ENCODE measurements at places on chromosomes 4 and X. TPM values are rescaled to one million over a fixed set of nuclear protein-coding genes. Genes with fewer than 3 reads are reported as not detected.

DNA sequence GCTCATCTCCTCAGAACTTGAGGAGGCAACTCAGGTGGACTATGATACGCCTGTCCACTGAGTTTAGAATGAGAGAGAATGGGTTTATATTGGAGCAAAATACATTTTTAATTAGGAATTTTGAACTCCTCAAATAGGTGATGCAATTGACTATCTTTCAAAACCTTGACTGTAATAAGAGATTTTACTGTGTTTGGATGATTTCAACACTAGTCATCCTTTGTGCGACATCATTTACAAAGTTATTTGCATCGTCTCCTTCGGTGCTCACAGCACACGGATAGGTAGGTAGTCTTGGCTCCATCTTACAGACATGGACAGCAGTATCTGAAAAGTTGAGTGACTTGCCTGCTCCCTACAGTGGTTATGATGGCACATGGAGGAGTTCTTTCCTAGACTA, 67.0 kb downstream of the AASDH start:
- no peak overlapping the region for H3K4me3 ChIP-seq
- H3K4me1 ChIP-seq: no peaks in the 10 kb centered on the region
- H3K36me3 ChIP-seq: no peaks in the 10 kb centered on the region
- H3K27ac ChIP-seq: no peak overlapping the region

Gene TCEAL1
- 26.9 TPM for total RNA-seq

DNA sequence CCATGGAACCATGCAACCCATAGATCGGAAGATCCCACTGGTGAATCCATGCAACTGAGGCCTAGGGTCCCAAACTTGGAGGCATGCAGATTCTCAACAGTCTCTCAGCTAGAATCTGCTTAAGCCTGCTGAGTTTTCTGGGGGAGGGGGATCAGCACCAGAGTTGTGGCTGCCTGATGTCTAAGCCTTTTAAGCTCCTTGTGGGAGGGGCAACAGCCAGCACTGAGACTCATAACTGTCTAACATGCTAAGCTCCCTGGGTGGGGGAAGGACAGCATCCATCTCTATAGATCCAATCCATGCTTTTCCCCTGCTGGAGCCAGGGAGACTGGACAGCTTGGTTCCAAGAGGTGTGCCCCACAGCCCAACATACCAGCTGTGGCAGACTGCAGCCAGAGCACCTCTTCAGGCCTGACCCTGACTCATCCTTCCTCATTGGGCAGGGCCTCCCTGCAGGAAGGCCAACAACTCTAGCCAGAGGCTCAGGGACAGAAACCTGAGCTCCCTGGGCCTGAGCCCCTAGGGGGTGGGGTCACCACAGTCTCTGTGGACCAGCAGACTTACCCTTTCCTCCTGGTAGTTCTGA, 300.1 kb upstream of the SLC7A11 start:
- H3K4me1 ChIP-seq: no peaks in the 10 kb centered on the region
- no peaks in the 10 kb centered on the region for H3K36me3 ChIP-seq
- no peaks in the 10 kb centered on the region for H3K27me3 ChIP-seq
- H3K4me3 ChIP-seq: no peak overlapping the region
- no peak overlapping the region for H3K27ac ChIP-seq
- DNase-seq: no peak

Gene WFS1
- total RNA-seq: 88.8 TPM

DNA sequence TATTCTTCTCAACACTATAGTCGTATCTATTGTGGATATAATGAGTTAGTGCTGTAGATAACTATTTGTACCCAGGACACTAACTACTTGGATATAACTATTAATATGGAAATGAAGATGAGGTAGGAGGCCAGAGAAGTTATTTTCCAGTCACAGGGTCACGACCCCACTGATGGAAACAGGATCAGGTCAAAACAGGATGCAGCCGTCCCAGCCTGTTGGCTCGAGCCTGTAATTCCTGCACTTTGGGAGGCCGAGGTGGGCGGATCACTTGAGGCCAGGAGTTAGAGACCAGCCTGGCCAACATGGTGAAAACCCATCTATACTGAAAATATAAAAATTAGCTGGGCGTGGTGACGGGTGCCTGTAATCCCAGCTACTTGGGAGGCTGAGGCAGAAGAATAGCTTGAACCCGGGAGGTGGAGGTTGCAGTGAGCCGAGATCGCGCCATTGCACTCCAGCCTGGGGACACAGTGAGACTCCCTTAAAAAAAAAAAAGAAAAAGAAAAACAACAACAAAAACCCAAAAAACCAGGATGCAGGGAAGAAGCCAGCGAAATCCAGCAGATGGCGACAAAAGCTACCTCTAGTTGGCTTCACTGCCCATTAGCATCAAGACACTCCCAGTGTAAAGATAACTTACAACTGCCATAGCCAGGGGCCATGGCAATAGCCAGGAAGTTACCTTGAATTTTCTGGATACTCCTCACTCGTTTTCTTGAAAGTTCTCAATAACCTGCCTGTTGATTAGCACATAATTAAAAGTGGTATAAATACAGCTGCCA, 37.9 kb upstream of the NKAP start:
- H3K36me3 ChIP-seq: no peaks in the 10 kb centered on the region
- no peak overlapping the region for H3K27ac ChIP-seq
- H3K4me3 ChIP-seq: no peak overlapping the region

- no peaks in the 10 kb centered on the region for H3K36me3 ChIP-seq
- H3K4me1 ChIP-seq: no peaks in the 10 kb centered on the region
- no peaks in the 10 kb centered on the region for H3K27me3 ChIP-seq
- no peak for DNase-seq
These were observed 327.0 kb upstream of the NOCT start for GRCh38 chr4:138688408-138689085.

GRCh38 chrX:78622831-78623230, 36.3 kb downstream of the RTL3 start:
- H3K4me3 ChIP-seq: no peak overlapping the region
- no peak overlapping the region for H3K27ac ChIP-seq
- no peak for DNase-seq

Gene PCSK1N
- total RNA-seq: 7.0 TPM

Measured in upper lobe of left lung (tissue), 6 donors.